ENCODE measurements at places on chromosomes 3 and 15.

DNA sequence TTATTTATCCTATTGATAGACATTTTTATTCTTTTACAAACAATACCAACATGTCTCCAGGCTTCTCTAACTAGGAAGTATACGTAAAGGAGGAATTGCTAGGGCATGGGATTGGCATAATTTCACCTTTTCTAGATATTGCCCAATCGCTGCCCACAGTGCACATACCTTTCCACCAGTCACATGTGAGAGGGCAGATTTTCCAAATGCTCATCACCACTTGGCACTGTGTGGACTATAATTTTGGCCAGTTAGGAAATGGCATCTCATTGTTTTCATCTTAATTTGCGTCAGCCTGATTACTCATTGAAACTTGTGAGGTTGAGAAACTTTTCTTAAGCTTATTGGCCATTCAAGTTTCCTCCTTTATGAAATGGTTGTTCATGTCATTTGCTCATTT, 57.4 kb upstream of the POLR2M start:
- peak; percentile 29 for DNase-seq

GRCh38 chr3:23785097-23785645, 20.6 kb upstream of the UBE2E1 start:
- DNase-seq = no peak

DNA sequence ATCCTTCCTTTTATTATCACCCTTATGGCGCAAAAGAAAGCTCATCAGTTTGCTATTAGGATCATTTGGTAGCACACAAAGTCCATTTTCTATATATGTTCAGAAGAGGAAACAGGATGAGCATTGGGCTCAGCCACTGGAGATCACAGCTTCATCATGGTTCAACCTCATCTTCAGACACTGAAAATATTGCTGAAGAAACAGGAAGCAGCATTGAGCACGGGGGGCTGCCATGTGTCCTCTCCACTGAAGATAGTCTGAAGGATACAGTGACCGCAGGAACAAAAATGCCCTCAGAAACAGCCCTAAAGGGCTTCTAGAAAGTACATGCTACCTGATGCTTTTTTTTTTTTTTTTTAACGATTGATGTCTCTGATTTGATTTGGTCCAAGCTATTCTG, 835.3 kb upstream of the CFAP20DC start:
- no peak for DNase-seq

- no peak for DNase-seq
Observed at GRCh38 chr15:91268510-91268909, 168.5 kb downstream of the SV2B start.

DNA sequence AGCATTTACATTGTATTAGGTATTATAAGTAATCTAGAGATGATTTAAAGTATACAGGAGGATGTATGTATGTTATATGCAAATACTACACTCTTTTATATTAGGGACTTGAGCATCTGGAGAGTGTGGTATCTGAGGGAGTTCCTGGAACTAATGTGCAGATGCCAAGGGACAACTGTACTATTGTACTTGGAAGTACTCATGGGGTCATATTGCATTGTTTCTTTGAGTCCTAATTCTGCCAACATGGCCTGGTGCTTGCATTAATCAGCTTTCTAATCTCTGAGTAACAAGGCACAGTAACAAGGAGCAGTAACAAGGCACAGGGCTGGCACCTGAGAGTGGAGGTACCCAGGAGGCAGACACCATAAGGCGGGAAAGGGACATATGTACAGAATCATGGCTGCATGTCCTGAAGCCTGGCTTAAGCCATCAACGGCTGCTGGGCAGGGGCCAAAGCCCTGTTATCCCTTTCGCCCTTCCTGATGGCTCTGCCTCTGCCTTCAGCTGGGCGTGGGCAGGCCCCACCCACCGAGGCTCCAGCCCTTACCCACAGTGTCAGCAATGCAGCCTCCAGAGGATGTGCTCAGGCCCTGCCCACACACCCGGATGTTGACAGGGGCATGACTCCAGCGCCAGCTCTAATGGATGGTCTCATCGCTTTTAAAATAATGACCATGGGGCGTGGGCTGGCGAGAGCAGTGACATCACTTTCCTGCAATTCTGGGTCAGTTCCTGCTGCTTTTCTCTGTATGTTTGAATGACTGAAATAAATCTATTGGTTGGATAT, 22.9 kb downstream of the CEMIP start:
- DNase-seq = peak; percentile 49

- no peak for DNase-seq
Observed at GRCh38 chr3:38017445-38018295, 11.8 kb downstream of the PLCD1 start.

- DNase-seq = no peak
Observed at GRCh38 chr3:75321060-75321459, 343.1 kb upstream of the FRG2C start.

DNA sequence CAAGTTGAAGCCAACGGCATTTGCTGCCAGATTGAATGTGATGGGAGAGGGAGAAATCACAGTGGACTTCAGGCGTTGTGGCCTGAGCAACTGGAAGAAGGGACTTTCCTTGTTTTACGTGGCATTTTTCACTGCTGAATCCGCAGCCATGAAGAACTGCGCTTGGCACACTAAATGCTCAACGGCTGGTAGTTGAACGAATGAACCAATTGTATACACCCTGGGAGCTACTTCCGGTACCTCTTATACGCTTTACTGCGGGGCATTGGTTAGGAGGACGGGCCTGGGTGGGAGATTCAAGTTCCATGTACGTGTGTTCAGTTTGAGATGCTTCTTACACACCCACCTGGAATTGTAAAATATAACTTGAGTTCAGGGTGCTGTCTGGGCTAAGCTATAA, 5.2 kb downstream of the SYNM start:
- no peak for DNase-seq

DNA sequence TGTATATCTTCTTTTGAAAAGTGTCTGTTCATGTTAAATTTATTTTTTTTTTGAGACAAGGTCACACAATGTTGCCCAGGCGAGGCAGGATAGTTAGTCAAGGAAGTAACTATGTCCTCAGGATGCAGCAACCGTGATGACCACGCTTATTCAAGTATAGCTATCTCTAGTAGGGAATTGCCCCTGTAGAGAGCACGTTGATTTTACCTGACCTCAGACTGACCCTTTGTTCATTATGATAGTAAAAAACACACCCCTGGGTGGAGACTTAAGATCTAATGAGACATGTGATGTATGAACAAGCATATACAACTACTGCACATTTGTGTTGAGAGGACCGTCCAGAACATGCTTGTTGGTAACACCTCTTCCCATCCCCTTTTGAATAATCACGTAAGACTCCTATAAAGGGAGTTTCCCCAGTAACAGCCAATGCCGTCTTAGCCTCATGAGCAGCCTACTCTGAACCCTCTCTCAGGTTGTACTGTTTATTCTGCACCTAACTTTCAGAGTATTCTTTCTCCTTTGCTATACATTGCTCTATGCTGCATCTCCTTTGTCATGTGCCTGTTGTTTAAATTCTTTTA, 32.9 kb downstream of the ZNF621 start:
- DNase-seq = peak; percentile 18

DNA sequence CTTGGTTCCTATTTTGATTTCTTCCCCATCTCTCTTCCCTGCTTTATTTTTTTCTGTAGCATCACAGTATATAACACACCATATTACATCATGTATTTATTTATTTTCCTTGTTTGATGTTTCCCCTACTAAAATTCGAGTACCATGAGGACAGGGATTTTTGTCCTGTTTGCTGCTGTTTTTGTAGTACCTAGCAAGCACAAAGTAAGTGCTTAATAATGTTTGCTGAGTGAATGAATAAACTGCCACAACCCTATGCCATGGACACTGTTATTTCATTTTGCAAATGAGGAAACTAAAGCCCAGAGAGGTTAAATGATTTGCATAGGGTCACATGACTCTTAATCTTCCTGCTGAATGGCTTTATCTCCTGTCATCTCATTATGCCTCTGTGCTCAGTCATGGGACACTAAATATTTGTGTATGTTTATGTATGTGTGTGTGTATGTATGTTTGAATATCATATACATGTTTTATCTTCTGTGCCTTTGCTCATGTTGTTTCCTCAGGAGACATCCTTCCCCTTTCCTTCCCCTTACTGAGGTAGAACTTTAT, 26.1 kb upstream of the MGA start:
- DNase-seq = no peak

DNA sequence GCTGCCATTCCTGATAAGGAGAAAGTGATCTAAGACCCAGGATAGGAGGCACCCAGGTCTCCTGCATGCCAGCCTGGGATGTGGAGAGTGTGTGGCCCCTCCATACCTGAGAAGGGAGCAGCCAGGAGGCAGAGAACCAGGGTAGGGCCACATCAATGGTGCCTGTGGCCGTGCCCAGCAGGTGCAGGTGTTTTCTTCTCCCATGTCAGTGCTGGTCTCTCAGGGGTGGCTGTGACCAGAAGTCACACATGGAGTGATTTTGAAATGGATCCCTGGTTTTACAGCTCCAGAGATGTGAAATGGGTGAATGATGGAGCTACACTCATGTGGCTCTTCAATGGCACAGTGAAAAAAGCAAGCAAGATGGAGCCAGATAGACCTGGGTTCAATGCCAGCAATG, 3.3 kb upstream of the ISL2 start:
- DNase-seq = no peak

GRCh38 chr3:129975705-129976048, 1.2 kb downstream of the TRH start:
- no peak for DNase-seq

DNA sequence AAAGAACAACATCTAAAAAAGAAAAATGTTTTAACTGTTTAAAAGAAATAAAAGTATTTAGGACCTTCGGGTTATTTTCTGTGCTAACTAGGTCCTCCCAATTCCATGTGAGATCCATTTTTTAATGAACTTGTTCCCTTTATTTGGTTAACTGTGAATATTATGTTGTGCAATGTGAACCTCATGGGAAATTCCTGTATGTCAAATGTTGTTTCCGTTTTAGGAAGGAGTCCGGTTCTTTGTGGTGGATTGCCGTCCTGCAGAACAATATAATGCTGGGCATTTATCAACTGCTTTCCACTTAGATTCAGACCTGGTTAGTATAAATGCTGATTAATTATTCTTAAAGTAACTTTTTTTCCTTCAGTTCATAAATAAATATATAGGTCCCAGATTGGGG, 35.5 kb upstream of the NIT2 start:
- DNase-seq = no peak

GRCh38 chr3:42079701-42080452, 11.3 kb upstream of the TRAK1 start:
- DNase-seq = no peak

- DNase-seq = no peak
Observed at GRCh38 chr15:48765022-48765421, 45.8 kb downstream of the CEP152 start.

- no peak for DNase-seq
Observed at GRCh38 chr15:90550919-90551318, 21.2 kb downstream of the CRTC3 start.

DNA sequence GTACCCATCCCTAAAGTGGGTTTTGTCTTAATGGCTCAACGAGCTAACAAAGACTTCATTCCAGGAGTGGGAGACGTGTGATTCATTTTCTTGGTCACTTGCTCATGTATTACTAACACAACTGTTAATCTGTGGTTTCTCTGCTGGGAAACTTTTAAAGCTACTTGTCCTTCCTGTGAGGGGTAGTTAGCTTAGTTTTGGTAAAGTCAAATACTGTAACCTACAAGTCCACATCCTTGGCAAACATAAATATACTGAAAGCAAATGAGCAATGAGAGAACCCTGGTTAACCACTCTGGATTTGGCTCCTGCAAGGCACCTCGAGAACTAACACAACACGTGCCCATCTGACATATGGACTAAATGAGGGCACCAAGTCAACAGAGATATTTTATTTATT, 19.9 kb downstream of the NOX5 start:
- DNase-seq = peak; percentile 97

DNA sequence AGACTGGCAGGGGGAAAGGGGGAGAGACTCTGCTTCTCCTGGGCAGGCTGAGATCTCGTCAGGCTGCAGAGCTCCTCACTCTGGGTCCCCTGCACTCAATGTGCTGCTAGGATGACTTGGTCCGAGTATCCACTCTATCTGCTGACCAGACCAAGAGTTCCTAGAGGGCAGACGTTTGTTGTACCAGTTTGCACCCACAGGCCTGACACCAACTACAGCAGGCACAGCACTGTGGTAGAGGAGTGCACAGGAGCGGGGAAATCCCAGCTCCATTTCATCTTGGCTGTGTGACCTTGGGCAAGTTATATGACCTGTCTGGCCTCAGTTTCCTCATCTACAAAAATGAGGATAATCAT, 29.0 kb downstream of the CCDC12 start:
- DNase-seq = no peak

DNA sequence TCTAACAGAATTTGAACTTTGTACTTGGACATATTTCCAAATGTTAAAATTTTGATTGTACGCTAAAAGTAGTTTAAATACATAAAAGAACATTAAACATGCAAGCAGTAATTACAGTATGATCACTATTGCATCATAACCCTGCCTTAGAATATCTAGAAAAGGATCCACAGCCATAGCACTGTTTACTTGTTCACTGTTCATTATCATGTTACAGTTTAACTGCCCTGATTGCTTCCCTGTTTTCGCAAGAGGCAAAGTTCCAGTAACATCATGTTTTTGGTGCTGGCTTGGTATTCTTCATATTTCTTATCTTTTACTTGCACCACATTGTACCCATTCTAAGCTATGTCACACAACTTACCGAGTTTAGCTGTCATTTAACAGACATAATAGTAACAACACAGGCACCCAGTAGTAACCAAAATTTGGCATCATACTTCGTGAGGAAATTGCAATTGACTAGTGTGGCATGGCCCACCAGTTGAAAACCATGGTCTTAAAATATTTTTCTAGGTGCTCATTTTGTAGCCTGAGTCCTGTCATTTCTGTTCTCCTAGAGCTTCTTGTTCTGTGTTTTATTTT, 13.3 kb upstream of the TMEM87A start:
- DNase-seq = no peak

Data from astrocyte (in vitro differentiated cells and primary cell).